ENCODE measurements at places on chromosomes 3 and 15. TPM values are rescaled to one million over a fixed set of nuclear protein-coding genes. Genes with fewer than 3 reads are reported as not detected.

GRCh38 chr15:60859996-60860494, 369.1 kb downstream of the RORA start:
- no peak for DNase-seq

CELF6 gene
- 0.24 TPM for total RNA-seq

DNA sequence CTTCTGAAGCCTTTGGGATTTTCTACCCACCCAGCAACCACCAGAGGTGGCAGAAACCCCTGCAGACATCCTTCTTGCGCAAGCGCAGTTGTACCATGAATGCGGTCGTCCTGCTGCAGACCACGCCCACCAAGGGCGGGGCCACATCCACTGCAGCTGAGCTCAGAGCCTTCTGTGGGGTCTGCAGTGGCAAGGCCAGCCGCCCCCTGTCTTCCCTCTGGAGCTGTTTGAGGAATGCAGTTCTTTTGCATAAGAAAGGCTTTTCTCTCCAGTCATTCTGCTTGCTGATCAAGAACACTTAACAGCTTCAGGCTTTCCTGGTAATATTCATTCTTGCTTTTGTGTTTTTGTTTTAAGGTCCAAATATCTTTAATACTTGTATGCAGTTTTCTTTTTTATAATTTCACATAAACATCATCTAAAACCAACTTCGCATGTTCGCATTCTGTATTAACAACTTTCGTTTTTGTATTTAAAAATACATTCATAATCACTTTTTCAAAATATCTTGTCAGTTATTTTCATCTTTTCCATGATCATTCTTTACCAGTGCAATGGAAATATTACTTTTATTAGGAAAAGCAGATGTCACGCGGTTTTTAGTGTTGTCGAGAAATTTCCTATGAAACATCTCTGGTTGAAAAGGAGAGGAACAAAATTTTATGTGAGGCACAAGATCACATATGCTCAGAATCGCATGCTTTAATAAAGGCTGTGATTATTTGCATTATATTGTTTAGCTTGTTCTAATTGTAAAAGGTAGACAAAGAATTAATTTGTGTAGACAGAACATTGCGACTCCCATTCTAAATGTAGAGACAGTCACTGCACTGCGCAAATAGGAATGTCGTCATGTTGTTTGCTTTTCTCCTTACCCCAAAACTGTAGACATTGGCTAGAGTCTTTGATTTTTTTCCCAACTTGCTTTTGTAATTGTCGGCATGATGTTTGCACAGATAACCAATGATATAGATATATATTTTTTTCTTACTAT, 98.1 kb upstream of the SNRPN start:
- no peak for DNase-seq

CDHR4 gene
- not detected for total RNA-seq

DAZL gene
- total RNA-seq = 0.08 TPM

- no peak for DNase-seq
Measured at GRCh38 chr3:186831798-186832197, 10.7 kb upstream of the ADIPOQ start.

- no peak for DNase-seq
Measured at GRCh38 chr3:42755681-42756578, 17.1 kb downstream of the CCDC13 start.

DNA sequence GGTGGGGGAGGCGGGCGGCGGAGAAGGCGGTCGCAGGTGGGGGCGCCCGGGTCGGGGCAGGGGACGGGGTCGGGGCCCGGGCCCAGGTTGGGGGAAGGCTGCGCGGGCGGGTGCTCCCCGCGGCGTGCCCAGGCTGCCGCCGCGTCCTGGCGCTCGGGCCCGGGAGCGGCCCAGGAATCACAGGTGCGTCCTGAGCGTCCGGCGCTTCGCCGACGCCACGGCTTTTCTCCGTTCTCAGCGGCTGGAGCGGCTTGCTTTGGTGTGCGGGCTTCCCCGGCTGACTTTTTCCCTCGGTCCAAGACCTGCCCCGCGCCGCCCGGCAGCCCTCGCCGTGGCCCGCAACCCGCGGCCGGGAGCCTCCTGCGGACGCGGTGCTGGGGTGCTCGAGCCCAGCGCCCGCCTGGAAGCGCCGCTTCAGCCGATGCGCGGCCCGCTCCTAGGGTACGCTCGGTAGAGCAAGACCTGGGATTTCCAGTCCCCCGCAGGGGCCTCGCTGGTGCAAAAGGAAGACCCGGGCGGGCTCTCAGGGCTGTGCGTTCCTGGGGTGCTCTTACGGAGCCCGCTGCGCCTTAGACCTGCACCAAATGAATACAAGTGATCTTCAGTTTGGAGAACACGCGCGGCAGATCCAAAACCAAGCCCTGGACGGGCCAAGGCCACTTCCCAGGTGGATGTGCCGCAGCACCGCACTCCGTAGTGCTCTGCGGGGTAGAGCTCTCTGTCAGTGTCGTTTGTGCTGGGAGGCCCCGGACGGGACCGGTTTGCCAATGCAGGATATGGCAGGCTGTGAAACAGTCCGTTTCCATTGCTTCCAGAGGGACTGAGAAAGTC, 639 bp downstream of the NIPA1 start:
- DNase-seq = no peak

- no peak for DNase-seq
Measured at GRCh38 chr3:84100861-84101260, 857.9 kb upstream of the CADM2 start.

DNA sequence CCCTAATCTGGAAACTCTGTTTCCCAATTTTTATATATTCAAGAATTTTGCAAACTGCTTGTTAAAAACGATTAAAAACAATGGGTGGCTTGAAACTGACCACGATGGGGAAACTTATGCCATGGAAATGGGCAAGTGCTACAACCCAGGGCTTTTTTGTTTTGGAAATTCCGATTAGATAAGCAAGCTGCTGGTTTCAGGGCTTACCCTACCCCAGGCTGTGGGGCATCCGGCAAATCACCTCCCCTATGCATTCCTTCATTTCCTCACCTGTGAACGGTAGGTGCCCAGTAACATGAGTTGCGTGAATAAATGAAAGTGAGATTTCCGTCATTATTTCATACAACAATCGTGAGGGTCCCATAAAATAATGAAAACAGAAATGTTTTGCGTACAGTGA, 34.3 kb downstream of the ST6GAL1 start:
- DNase-seq = no peak

USF3 gene
- 12.1 TPM for total RNA-seq

ALS2CL gene
- total RNA-seq = 1.5 TPM

DNA sequence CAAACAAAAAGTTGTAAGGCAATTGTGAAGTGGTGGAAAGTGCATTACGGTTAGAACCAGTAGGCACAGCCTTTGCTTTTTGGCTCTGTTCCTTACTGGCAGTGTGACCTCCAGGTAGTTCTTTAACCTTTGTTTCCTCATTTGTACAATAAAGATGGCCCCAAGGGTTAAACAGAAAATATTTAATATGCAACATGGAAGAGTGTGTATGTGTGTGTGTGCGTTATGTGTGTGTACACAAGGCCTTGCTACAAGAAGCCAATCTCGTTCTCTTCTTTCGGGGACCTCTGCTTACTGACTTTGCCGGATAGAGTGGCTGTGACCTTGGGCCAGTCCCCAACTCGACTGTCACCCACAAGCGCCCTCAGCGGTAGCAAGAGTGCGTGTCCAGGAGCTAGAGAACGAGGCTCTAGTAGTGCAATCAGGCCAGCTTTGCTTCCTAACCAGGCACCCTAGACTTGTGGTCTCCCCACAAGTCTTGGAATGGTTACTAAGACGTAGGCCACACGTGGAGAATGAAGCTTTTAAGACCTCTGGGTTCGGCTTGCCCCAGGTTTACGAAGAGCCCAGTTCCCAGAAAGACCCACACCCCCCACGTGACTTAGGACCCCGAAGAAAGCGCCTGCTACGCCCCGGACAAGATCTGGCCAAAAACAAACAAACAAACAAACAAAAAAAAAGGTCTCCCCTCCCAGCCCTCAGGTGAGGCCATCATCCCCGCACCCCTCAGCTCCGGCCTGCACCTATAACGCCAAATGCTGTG, 593 bp downstream of the CIAO2A start:
- peak; percentile 5 for DNase-seq

DNA sequence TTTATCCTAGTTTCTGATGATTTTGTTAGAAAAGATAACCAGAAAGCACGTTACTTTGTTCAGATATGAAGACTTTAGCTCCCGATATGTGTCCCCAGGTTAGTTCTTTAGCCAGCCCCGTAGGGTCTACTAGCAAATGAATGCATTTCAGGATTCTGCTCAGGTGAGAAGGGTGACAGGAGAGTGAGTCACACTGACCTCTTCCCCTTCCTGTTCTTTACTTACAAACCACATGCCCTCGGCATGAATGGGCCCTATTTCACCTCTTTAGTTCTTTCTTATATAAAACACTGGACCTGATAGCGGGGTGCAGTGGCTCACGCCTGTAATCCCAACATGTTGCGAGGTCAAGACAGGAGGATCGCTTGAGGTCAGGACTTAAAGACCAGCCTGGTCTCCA, 98.4 kb downstream of the SLC49A4 start:
- DNase-seq = no peak

MTMR10 gene
- total RNA-seq = 10.8 TPM

GRCh38 chr3:17811646-17812045, 69.2 kb upstream of the TBC1D5 start:
- DNase-seq = no peak

DNA sequence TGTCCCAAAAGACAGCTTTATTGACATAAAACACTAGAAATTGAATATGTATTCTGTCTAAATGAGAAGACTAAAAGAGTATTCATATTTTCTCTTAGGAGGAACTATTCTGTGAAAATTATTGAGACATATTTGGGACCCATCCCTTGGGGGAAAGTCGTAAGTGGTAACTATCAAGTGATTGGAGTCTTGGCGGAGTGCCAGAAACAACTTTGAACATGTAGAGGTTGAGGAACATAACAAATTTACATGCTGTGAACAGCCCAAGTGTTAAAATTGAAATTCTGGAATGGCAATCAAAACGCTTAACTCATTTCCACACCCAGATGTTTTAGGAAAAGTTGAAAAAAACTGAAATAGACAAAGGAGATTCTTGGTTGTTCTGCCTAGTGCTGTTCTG, 1034.6 kb downstream of the NSUN3 start:
- DNase-seq = no peak

DENND4A gene
- 24.2 TPM for total RNA-seq

DNA sequence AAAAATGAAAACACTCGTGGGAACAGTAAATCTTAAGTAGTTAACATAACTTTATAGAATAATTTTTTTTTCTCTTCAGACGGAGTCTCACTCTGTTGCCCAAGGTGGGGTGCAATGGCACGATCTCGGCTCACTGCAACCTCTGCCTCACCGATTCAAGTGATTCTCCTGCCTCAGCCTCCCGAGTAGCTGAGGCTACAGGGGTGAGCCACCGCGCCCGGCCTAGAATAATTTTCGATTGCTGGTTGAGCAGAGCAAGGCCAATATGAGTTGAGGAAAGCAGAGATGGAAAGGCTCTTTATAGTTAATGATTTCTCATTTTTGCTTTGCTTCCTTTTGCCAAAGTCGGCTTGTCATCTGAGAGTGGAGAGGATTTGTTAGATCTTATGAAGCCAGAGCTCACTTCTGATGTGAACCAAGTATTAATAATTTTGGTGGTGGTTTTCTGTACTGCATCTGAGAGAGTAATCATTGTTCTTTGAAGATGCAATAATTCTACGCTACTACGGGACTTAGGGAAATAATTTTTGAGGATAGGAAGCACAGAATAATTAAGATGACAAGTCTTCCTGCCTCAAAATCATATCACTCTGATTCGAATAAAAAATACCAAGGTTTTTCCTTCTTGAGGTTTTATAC, 1.6 kb upstream of the GOLM2 start:
- DNase-seq = no peak

- no peak for DNase-seq
Measured at GRCh38 chr3:70248856-70249255, 63.6 kb downstream of the MDFIC2 start.

DNA sequence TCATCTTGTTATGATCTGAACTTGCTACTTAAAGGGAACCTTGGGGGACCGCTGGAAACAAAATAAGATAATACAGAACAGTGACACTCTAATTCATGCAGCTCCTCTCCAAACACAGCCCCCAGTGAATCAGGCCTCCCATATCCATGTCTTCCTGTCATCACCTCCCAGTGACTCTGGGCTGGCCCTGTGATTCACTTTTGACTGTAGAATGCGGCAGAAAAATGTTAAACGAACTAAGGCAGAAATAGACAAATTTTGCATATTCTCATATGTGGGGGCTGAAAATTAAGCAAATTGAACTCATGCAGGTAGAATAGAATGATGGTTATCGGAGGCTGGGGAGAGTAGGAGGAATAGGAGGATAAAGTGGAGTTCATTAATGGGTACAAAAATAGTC, 20.2 kb upstream of the GADL1 start:
- no peak for DNase-seq

SLC22A13 gene
- total RNA-seq = 0.29 TPM

DNA sequence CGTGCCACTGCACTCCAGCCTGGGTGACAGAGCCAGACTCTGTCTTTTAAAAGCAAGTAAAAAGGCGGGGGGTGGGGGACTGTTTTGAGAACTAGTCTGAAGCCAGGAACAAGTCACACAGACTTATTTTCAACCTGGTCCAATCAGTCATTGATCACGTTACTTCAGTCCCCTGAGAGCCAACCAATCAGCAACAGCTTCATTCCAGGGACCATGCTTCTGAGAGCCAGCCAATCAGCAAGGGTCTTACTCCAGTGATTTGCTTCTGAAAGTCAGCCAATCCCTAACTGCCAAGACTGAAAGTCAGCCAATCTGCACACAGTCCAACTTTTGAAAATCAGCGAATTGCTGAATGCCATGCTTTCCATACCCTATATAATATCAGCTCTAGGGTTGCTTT, 48.6 kb upstream of the C15orf39 start:
- no peak for DNase-seq

CA12 gene
- 0.15 TPM for total RNA-seq

DNA sequence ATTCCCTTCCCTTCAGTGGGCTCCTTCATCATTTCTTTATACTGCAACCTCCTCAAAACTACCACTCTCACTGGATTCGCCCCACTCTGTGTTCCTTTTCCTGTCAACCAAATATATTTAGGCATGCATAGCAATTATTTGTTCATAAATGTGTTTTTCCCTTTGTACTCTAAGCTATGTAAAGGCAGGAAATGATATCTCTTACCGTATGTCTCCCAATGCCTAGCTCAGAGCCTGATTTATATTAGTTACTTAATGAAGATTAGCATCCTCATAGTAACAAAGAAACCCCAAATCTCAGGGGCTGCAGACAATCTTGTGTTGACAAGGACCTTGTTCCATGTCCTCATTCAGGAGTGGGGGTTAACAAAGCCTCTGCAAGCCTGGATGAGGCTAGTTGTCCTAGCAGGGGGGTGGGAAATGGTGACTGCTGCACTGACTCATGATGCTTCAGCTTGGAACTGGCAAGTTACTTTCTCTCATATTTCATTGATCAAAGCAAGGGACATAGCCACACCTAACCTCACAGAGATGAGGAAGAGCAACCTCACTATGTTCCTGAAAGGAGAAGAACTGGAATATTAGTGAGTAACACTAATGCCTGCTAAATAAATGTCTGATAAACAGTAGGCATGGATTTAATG, 15.2 kb downstream of the PHLDB2 start:
- no peak for DNase-seq

DNA sequence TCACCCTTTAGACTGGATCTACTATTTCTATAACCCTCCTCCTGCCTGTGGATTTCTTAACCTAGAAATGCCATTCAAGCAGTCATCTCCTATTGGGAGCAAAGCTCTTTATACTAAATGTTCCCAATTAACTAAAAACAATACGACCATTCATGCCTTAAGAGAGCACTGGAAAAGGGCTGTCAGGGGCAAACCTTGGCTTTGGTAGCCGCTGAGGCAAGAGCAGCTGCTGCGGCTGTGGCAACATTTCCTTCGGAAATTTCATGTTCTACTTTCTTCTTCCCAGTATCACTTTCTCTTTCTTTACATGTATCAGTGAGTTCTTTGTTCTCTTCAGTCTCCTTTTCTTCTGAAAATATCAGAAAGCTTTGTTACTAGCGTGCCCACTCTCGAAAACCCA, 56.3 kb upstream of the CSPG5 start:
- no peak for DNase-seq

- no peak for DNase-seq
Measured at GRCh38 chr3:46243560-46243959, 1.3 kb downstream of the CCR3 start.
